ENCODE measurements at places on chromosomes 2 and 18.

DNA sequence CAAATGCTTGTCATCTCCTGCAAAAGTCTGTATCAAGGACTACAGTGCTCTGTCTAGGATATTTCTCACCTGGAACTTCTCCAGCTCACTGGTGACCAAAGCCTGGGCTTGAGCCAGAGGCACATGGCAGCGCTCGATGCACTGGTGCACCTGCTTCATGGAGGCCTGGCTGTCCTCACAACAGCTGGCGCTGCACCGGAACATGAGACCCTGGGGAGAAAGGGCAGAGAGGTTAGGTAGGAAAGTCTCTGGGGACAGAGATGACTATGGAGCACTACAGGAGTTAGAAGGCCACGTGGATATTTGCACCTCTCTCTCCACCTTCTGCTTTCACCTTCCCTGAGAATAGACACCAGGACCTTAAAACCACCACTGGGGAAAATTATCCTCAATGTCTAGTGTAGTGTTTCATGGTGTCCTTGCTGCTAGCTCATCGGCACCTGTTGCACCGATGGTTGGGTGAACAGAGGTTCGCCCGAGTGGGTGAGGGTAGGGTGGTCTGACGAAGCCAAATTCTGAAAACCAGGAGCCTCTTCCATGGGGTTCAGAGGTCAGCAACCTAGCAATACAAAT lies 1.0 kb downstream of the FAM136A start:
- DNase-seq: no peak

GRCh38 chr18:46868169-46868921 lies 49.0 kb downstream of the PIAS2 start:
- no peak for DNase-seq

- no peak for DNase-seq
Measured at GRCh38 chr18:34840256-34840826, 130.2 kb downstream of the DTNA start.

- no peak for DNase-seq
Measured at GRCh38 chr2:226758921-226759640, 40.5 kb downstream of the IRS1 start.

GRCh38 chr18:46344416-46345180 lies 240.4 kb downstream of the HAUS1 start:
- no peak for DNase-seq

DNA sequence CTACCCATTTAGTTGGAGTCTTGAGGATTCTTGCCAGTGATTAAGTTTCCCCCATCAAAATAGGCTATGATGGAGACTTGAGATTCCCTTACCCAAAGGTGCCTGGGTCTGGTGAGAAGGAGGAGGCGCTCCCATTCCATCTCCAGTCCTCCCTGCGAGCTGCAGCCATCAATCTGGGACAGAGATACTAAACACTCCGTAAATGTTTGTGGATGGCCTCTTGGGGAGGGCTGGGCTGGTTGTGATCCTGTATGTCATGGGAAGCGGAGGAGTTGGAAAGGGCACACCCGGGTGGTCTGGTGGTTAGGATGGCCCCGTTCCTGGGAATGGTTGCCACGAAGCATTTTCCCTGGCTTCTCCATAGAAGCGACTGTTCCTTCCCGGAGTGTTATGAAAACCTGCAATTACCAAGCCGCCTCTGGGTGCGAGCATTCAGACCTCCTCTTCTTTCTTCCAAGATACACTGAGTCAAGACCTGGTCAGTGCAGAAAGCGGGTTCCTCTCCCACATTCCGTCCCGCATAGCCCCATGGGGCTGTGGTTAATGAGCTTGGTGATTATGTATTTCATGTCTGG lies 196.9 kb downstream of the CTIF start:
- DNase-seq: no peak
